ENCODE measurements at places on chromosomes 1 and 21.

DNA sequence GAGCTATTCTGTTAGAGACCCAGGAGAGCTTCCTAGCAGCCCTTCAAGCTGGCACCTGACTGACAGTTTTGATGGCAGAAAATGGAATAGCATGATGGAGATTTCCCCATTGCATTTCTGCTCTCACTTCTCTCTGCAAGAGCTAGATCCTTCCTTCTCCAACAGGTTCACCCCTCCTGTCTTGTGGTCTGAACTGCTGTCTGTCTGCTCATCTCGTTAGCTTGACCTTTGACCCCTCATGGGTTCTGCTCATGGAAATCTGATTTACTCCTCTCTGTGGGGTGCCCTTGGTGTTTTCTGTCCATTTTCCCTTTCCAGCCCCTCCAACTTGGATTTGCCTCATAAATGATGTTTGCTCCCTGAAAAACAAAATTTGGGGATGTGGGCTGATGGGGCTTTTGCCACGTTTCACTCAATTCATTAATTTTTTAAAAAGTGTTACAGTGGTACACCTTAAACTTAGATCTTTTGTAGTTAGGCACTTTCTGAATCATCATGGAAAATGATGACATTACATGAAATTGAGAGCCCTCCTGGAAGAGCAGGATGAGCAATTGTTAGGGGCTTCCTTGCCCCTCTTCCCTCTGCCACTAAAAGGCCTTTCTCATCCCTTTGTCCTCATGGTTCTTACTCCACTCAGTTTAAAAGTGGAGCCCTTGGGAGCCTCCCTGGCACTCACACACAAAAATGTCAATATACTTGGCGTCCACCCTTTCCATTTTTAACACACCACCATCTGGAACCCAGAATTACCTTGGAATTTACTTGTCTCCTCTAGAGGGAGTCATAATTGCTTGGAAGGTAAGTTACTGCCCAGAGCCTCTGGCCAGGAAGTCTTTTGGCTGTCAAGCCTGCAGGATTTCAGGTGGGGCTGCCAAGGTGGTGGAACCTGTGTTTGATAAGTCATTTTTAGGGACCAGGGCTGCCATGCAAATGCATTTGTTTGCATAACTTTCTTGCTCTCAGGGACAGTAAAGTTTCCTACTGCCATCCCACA is 31.9 kb upstream of the IL19 start:
- DNase-seq = no peak

- DNase-seq = no peak
Measured at GRCh38 chr21:34890724-34891612, 158.1 kb downstream of the RUNX1 start.

GRCh38 chr1:39230261-39231190 is 26.0 kb downstream of the MACF1 start:
- no peak for DNase-seq

- DNase-seq = no peak
Measured at GRCh38 chr1:213393860-213394259, 342.8 kb downstream of the RPS6KC1 start.

DNA sequence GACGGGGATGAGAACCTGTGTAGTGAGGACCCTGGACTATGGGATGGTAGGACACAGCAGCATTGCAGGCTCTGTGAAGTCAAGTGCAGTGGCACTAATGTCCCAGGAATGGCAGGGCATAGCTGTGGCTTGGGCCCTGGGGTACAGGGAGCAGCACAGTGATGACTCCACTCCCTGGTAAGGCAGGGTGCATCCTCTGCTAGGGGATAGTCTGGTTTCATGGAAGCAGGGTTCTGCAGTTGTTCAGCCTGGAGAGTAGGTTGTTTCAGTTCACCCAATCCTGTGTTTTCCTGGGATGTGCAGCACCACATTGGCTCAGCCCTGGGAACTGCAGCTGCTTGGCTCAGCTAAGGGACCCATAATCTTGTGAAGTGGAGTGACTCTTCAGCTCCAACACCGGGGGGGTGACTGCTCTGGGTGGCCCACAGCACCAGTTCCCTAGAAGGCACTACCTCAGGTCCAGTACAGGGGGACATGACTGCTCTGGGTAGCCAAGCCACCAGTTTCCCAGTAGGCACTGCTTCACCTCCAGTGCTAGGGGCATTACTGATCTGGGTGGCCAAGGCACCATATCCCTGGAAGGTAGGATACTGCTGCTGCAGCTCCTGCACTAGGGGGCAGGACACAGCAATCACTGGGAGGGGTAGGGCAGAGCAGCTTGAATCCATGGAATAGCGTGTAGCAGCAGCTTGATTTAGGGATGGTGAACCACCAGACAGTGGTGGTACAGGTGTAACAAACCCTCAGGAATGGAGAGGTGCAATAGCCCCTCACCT is 15.3 kb upstream of the C1orf185 start:
- DNase-seq = no peak

DNA sequence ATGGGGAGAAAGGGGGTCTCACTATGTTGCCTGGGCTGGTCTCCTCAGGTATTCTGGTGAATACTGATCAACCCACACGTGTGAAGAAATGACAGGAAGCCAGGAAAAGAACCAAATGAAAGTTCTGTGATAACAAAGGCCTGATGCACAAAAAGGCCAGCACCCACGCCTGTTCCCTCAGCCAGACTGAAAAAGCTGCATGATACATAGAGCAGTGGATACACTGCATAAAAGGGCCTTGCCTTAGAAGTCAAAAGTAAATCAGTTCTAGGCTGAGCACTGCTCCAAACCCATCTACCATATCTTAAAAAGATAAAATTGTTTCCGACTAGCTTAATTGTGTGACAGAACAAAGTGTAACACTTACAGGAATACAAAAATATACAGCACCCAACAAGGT is 36.9 kb upstream of the PSMG1 start:
- no peak for DNase-seq

DNA sequence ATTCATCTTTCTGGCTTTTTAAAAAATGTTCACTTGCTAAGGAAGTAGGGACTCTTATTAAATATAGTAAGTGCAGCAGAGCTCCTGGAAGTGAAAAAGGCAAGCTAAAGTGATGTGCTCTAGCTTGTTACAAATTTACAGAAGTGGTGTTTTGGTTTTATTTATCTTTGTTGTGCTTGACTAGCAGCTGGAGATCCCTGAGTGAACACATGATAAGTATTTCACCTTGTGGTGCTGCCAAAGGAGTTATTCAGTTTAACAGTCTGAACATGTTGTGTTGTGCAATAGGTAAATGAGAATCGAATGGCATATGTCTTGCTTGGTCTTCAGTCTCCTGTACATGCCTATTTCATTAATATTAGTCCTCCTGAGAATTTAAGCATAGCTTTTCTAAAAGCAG is 315.7 kb downstream of the TPR start:
- DNase-seq = no peak

DNA sequence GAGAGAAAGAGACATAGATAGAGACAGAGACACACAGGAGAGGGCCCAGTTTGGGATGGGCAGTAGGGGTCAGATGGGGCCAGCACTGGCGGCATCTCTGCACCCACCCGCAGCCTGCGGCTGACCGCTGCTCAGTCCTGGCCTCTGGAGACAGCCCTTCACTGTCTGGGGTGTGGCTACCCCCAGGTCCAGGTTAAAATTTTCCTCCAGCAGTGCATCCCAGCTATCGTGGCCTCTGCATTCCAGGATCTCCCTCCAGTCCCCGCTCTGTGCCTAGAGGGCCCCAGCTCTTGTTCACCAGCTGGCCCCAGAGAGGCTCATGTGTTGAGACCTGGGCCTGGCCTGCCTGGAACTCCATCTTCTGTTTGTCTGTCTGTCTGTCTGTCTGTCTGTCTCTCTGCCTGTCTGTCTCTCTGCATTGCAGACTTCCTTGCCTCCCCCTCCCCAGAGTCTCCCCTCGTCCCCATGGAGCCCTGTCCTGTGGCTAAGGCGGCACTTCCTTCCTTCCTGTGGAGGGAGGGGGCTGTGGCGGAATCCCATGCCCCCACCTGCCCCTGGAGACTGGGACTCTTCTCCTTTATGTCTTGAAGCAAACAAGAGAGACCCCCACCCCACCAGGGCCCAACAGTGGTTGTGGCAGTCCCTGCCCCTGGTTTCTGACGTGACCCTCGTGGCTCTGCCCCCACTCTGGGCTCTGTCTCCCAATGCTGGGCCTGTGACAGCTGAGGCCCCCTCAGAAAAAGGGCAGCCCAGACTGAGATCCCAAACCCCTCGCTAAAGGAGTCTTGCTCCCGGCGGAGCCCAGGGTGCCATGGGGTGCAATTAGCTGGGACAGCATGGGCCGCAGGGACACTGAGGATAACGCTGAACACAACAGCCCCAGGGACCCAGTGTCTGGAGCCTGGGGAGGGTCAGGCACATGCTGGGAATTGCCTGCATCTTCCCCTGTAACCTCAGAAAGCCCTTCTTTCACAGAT is 241.8 kb downstream of the NPHP4 start:
- DNase-seq = no peak

- no peak for DNase-seq
Measured at GRCh38 chr1:167878372-167879160, 35.4 kb downstream of the ADCY10 start.

- no peak for DNase-seq
Measured at GRCh38 chr1:218480588-218481099, 135.5 kb downstream of the TGFB2 start.

- DNase-seq = peak; percentile 18
Measured at GRCh38 chr1:112251766-112252506, 144.1 kb upstream of the CTTNBP2NL start.

- no peak for DNase-seq
Measured at GRCh38 chr1:1625404-1625775, 6.6 kb upstream of the MMP23B start.
